ENCODE measurements at places on chromosomes 13 and 19.

DNA sequence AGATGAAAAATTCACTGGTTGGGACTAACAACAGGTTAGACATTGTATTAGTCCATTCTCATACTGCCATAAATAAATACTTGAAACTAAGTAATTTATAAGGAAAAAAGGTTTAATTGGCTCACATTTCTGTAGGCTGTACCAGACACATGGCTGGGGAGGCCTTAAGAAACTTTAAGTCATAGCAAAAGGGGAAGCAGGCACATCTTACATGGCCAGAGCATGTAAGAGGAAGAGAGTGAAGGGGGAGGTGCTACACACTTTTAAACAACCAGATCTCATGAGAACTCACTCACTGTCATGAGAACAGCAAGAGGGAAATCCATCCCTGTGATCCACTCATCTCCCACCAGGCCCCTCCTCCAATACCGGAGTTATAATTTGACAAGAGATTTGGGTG, 125.9 kb downstream of the SUCLA2 start:
- DNase-seq = no peak

- no peak for DNase-seq
These were observed 1.3 kb downstream of the TNFSF14 start for GRCh38 chr19:6668691-6669090.

GRCh38 chr19:55289117-55289796, 5.5 kb downstream of the BRSK1 start:
- no peak for DNase-seq

GRCh38 chr13:99811067-99811700, 160.4 kb downstream of the ZIC5 start:
- DNase-seq = no peak

- DNase-seq = no peak
These were observed 7.4 kb upstream of the KLHL26 start for GRCh38 chr19:18629166-18630088.

DNA sequence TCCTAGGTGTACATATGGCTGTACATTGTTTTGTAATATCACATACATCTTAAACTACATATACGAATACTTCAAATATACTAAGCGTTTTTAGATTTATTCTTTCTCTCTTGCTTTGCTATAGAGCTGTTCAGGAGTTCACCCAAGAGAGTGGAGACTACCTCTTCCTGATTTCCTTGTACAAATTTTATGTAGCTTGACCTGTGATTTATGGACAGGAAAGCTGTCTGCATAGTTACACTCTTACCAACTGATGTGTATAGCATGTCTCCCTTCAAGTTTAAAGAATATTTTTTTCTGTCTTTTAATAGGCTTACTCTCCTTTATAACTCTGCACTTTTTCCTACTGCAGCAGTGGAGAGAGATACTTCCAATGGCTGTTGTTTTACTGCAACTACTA, 428.7 kb downstream of the NDFIP2 start:
- no peak for DNase-seq

DNA sequence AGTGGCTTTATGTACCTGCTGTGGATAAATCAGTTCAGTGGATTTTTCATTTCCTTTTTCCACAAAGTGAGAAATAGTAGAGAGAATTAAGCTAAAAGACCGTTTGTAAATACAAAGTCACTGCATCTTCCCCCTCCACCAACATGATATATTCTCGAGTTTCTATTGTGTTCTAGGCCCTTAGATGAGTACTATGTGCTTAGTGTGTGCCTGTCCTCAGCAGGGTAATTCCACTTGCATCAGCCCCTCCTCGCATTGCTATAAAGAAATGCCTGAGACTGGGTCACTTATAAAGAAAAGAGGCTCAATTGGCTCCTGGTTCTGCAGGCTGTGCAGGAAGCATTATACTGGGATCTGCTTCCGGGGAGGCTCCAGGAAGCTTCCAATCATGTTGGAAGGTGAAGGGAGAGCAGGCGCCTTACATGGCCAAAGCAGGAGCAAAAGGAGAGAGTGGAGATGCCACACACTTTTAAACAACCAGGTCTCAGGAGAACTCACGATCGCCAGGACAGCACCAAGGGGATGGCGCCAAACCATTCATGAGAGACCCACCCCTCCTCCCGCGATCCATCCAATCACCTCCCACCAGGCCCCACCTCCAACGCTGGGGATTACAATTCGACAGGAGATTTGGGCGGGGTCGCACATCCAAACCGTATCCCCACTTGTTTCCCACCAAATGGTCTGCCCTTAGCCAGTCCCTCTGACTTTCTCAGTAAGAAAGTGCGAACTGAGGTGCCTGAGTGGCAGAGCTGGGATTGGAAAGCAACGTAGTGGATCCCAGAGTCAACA, 102.3 kb upstream of the ABCC4 start:
- no peak for DNase-seq

GRCh38 chr19:52095172-52096014, at the start of gene ZNF841:
ZNF841 (minus strand) TSS chr19:52095765; CDS start chr19:52084801, 10,964 bp downstream.
- DNase-seq = no peak

DNA sequence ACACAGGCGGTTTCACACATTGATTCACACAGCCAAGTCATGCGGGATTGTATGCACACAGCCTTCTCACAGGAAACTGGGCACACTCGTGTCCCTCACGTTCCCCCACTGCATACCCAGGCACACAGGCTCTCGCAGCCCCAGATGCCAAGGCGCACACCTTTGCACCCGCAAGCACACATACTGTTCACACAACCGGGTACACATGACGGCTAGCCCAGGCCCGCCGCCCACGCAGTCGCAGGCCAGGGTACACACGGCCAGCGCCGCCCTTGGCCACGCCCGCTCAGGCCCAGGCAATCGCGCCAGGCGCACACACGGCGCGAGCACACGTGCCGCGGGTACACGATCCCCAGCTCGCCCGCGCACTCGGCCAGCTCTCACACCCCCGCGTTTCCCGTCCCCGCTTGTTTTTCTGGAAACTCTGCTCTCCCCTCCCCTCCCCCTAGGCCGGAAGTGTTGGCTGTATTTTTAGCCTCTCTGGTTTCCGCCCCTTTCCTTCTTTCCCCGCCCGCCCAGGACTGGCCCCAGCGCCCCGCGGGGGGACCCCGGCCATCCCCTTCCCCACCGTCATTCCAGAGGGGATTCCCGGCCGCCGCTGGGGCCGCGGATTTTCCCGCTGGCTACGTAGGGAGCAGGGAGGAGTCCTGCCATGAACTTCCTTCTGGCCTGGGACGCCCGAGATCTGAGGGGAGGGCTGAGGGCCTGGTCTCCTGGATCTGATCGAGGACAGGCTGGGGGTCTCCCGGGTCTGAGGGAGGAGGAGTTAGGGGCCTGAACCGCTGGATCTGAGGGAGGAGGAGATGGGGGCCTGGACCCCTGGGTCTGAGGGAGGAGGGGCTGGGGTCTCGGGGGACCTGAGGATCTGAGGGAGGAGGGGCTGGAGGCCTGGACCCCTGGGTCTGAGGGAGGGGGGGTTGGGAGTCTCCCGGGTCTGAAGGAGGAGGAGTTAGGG, 4.0 kb upstream of the ZFP36 start:
- DNase-seq = no peak

GRCh38 chr13:30545320-30545719, 72.4 kb upstream of the USPL1 start:
- DNase-seq = no peak

DNA sequence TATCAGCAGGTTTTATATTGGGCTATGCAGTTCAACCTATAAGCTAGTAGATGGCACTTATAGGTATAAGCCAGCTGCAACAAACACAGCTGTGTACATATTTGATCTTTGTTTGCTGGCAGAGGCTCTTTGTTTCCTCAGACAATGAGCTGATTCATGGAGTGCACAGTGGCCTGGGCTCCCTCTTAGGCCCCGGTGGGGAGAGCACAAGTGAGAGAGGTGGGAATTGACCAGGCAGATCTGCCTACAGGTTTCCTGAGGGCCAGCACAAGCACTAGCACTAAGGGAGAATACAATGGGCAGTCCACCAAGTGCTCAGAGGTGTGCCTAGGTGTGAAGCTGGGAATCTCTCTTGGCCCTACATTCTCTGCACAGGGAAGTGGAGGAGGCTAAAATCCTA, 1390.7 kb downstream of the SLITRK5 start:
- no peak for DNase-seq

GRCh38 chr13:41273831-41274441, 10.6 kb upstream of the MTRF1 start:
- no peak for DNase-seq

DNA sequence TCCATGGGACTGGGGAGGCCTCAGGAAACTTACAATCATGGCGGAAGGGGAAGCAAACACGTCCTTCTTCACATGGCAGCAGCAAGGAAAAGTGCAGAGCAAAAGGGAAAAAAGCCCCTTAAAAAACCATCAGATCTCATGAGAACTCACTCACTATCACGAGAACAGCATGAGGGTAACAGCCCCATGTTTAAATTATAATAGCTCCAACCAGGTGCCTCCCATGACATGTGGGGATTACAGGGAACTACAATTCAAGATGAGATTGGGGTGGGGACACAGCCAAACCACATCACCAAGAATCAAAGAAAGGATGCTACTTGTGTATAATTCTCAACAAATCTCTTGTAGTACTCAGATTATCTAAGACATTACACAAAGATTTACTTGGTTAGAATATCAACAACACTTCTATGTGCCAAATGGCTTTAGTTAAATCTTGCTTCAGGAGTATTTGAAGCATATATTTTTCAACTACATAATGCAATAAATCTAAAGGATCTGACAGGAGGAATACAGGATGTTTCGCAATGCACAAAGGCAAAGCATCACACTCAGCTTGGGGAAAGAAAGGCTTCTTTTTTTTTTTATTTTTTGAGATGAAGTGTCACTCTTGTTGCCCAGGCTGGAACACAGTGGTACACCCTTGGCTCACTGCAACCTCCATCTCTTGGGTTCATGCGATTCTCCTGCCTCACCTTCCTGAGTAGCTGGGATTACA, 180.0 kb downstream of the LHFPL6 start:
- DNase-seq = no peak

DNA sequence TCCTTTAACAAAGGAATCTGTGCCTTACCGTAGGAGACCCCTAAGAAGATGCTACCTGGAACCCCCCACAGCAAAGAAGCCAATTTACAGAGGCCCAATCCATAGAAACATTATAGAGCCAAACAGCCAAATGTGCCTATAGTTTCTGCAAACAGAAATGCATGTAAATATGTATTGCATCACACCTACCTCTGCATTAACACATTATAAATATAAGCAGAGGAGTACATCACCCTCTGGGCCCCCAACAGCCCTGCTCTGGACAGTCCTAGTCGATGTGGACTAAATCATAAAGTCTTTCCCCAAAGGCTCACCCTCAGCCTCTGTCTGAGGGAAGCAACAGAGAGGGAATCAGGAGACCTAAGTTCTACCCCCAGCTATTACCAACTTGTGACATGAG, 25.7 kb downstream of the ZNF541 start:
- no peak for DNase-seq

GRCh38 chr13:46728777-46729176, 68.2 kb downstream of the ESD start:
- no peak for DNase-seq

- DNase-seq = no peak
These were observed 69.1 kb downstream of the CAB39L start for GRCh38 chr13:49374585-49375290.

- DNase-seq = no peak
These were observed 768 bp downstream of the TMPRSS9 start for GRCh38 chr19:2360833-2361232.

All from vagina (tissue), 2 donors.